CD4-positive, alpha-beta T cell treated with Interleukin-17A for 4 hours (primary cell): ENCODE measurements at places on chromosomes 6 and 20.

GRCh38 chr20:1434571-1435336, 31.9 kb downstream of the NSFL1C start:
- DNase-seq = peak; percentile 47

- no peak for DNase-seq
These were observed 7.4 kb downstream of the SRC start for GRCh38 chr20:37353285-37353849.

DNA sequence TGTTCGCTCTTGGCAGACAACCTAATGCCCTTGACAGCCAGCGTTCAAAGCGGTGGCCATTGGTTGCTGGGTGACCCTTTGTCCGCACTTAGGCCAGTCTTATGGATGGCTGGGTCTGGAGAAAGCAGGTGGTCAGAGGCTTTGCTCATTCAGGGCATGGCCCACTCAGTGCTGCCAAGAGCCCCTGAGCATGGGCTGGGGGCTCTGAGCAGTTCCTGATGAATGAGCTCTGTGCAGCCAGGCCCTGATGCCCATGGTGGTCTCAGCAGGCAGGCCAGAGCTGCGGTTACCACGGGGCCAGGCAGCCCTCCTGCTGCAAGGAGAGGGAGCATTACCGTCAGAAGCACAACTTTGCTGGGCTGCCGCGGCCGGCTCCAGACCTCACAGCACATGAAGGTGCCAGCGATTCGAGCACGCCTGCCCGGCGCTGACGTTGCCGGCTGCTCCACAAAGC, 36.3 kb downstream of the CDH4 start:
- DNase-seq = no peak

DNA sequence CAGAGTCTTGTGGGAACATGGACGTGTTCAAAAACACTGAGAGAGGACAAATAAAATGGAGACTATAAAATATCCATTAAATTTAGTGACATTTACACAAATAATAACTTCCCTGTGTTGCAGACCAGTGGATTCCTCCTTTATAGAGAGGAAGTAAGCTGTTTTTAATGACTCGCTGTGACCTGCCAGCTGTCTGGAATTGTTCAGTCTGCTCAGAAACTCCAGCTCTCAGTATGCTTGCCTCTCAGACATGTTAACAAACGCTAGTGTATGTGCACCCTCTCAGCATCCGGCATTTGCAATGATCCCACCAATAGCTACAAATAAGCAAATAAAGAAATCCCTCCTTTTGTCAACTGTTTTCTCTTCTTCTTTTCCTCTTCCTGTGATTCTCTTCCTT, 158.0 kb upstream of the TCF21 start:
- DNase-seq = no peak

- no peak for DNase-seq
These were observed 145.4 kb downstream of the TTLL2 start for GRCh38 chr6:167470101-167470835.

GRCh38 chr6:128259730-128260685, 260.4 kb downstream of the PTPRK start:
- DNase-seq = no peak

DNA sequence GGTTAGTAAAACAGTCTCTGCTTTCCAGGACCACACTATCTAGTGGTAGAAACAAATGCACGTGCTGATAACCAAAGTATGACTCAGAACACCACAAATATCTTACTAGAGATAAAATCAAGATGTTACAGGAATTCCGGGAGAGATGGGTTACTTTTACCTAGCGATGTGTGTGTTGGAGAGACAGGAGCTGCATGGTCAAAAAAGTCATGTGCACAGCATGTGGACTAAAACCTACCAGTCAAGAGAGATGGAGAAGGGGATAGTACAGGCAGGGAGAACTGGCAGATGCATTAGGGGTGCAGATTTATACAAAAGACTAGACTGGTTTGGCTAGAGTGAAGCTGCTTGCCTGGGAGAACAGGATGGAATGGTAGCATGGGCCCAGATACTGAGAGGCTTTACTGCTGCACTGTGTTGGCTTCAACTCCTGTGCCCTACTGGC, 75.3 kb upstream of the MRAP2 start:
- DNase-seq = no peak

- no peak for DNase-seq
These were observed 343.8 kb upstream of the MMS22L start for GRCh38 chr6:97626671-97627441.
